ENCODE measurements at places on chromosomes 6 and 20. TPM values are rescaled to one million over a fixed set of nuclear protein-coding genes. Genes with fewer than 3 reads are reported as not detected.
A peak's percentile ranks its signal among the peaks of the same experiment; 100 is the strongest.

Gene CTAGE9
- not detected for total RNA-seq

Gene ARFGEF3
- 1.9 TPM for total RNA-seq

Gene BCAS1
- 0.98 TPM for total RNA-seq

DNA sequence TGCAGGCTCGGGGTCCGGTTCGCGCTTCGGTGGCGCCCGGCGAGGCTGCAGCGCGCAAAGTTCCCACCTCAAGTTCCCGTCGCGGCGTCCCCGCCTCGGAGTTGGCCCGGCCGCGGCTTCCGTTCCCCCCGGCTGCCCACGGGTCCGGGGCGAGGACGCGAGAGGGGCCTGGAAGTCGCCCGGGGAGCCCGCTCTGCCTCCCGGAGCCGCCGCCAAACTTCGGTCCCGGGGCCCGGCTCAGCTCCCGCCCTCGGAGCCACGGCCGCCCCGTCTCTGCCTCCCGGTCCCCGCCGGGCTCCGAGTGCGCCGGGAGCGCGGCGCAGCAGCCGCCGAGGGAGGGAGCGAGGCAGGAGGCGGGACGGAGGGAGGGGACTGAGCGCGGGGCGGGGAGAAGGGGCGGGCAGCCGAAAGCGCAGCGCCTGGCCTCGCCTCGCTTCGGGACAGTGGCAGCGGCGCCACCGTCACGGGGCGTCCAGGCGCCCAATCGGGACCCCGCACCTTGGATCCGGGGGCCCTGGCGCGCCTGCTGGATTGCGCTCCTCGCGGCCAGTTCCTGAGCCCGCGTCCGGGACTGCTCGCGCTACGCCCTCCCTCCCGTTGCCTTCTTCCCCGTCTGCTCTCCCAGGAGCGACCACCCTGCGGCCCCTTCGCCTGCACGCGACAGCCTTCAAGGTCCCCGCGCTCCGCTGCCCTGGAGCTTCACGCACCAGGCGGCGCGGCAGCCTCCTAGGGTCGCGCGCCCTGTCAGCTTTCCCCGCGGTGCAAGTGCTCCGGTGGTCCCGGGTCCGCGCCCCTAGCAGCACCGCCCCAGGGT is at the start of gene KCNG1:
KCNG1 (minus strand) TSS at position 305 of the 814 bp plus-strand sequence. CDS start 12,769 bp downstream, outside the sequence.
- H3K4me3 ChIP-seq: peak within 1 kb of the TSS; percentile 59
- no peaks in the 10 kb centered on the region for H3K36me3 ChIP-seq
- DNase-seq: peak; percentile 65
- H3K4me1 ChIP-seq: no peaks in the 10 kb centered on the region
- H3K27me3 ChIP-seq: no peaks in the 10 kb centered on the region
- no peak within 1 kb of the TSS for H3K27ac ChIP-seq

- H3K4me1 ChIP-seq: no peaks in the 10 kb centered on the region
- no peaks in the 10 kb centered on the region for H3K27me3 ChIP-seq
- H3K27ac ChIP-seq: no peak overlapping the region
- H3K4me3 ChIP-seq: no peak overlapping the region
- no peaks in the 10 kb centered on the region for H3K36me3 ChIP-seq
Measured at GRCh38 chr20:61772828-61773631, 292.7 kb downstream of the TAF4 start.

- no peak for DNase-seq
- H3K27ac ChIP-seq: no peak overlapping the region
- H3K4me3 ChIP-seq: no peak overlapping the region
- no peaks in the 10 kb centered on the region for H3K27me3 ChIP-seq
Measured at GRCh38 chr6:148157841-148158240, 184.8 kb upstream of the SASH1 start.

Gene HNF4A
- not detected for total RNA-seq

- no peaks in the 10 kb centered on the region for H3K4me1 ChIP-seq
- no peak overlapping the region for H3K27ac ChIP-seq
- no peak overlapping the region for H3K4me3 ChIP-seq
- H3K27me3 ChIP-seq: no peaks in the 10 kb centered on the region
Measured at GRCh38 chr20:22312744-22313346, 271.5 kb downstream of the FOXA2 start.

Gene GSTA1
- total RNA-seq: 2.0 TPM

DNA sequence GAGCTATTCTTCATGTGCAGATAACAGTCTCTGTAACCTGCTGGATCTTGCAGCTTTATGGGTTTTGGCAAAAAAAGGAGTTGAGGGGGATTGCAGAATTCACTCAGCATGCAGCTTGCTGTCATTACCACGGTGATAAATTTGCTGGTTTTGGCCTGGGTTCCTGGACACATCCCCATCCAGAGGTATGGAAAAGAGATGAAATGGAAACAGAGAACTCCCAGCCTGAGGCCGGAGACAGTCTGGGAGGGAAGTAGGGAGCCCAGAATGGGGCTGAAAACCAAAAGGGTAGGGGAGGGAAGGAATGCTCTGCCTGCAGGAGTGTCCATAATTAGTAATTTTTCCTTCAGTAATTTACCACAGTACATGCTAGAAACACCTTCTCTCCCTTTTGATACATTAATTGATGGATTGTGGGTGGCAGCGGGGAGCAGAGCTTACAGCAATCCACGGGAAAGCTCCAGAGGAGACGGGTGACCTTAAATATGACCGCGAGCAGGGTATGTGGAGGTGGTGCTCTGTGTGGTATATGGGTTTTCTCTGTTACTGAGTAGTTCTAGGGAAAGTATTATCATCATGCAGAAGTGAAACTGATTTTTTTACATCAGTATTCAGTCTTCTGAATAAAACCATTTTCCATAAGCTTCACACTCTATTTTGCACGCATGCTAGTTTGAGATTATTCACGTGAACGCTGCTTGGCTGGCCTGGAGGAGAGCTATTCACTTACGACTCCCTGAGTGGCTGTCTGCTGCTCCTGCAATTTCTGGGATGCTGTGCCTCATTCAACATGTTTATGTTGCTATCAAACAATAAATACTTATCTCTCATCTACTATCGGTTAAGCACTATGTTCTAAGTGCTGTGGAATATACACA is 66.3 kb upstream of the KCNK16 start:
- DNase-seq: no peak
- no peaks in the 10 kb centered on the region for H3K27me3 ChIP-seq
- H3K36me3 ChIP-seq: no peaks in the 10 kb centered on the region
- H3K4me3 ChIP-seq: no peak overlapping the region
- no peak overlapping the region for H3K27ac ChIP-seq

Gene TAAR6
- total RNA-seq: not detected

Gene NFKBIE
- 25.9 TPM for total RNA-seq

GRCh38 chr20:4885877-4886276 is 115.4 kb downstream of the SLC23A2 start:
- no peak for DNase-seq
- no peaks in the 10 kb centered on the region for H3K27me3 ChIP-seq
- no peaks in the 10 kb centered on the region for H3K36me3 ChIP-seq
- no peak overlapping the region for H3K4me3 ChIP-seq

DNA sequence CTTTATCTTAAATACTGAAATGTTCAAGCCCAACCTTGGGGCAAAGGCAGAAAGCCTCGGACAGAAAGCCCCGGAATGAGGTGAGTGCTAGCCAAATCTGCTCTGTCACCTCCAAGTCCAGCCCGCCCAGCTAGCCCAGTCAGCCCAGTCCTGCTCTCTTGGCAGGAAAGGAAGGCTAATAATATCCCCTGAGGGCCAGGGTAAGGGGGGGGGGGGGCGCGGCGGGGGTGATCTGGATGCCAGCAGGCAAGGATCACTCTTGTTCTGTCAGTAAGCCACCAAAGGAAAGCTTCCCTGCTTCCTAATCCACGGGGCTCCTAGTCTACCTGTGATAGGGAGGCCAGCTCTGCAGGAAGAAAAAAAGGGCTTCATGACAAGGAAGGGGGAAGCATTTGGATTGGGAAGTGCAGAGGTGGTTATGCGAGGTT is 1.1 kb downstream of the NDRG3 start:
- no peak for DNase-seq
- H3K4me1 ChIP-seq: peaks cover 5% of the 10 kb centered on the region
- no peaks in the 10 kb centered on the region for H3K36me3 ChIP-seq
- peak overlapping the region; percentile 45 for H3K27ac ChIP-seq

DNA sequence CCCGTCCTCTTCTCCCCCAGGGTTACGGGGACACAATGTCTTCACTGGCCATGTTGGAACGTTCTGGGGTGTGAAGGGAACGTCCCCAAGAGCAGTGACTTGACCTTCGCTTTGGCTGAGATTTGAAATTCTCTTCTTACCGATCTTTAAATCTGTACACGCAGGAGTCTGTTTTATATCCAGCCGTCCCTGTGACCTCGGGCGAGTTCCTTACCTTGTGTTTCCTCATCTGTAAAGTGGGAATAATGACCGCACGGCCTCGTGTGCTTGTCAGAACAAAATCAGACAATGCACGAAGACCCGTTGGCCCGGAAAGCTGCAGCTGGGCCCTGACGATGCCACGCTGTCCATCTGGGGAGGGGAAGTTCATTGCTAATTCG is 454.3 kb downstream of the PREX1 start:
- no peaks in the 10 kb centered on the region for H3K27me3 ChIP-seq
- no peaks in the 10 kb centered on the region for H3K4me1 ChIP-seq
- no peak overlapping the region for H3K4me3 ChIP-seq
- H3K36me3 ChIP-seq: no peaks in the 10 kb centered on the region

DNA sequence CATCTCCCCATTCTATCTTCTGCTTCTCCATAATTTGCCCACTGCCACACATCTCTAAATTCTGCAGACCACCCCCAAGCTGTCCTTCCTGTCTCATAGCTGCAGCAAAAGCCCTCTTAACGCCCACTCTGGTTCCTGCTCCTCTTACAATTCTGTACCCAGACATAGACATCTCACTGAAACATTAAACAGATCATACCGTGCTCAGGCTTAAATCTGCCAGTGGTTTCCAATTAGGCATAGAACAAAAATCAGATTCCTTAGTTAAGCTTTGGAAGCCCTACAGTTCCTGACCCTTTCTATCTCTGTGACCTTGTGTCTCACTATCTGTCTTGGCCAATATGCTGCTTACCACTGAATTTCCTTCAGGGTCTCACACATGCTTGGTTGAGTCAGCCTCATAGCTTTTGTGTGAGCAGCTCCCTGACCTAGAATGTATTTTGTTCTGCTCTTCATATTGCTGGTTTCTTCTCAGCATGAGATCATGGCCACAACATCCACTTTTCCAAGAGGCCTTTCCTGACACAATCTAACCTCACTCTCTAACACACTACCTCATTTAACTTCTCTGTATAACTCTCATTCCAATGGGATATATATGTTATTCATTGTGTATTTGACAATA is 749.7 kb downstream of the MAFB start:
- no peak for DNase-seq
- H3K27me3 ChIP-seq: no peaks in the 10 kb centered on the region
- no peaks in the 10 kb centered on the region for H3K4me1 ChIP-seq

DNA sequence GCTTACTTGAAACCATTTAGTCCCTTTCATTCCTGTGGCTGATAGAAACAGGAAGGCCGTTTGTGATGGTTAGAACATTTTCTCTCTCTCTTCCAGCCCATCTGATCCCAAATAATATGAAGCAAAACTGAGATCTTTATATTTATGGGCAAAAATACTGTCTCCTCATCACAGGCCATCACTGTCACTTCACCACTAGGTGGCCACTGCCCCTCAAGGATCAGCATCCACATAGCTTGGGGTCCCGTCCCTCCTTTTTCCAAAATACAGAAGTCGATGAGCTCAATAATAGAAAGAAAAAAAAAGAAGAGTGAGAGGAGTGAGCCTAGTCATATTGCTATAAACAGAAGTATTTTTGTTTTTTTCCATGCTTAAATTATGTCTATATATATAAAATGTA is 46.4 kb upstream of the LAMP5 start:
- H3K27ac ChIP-seq: no peak overlapping the region
- no peak overlapping the region for H3K4me3 ChIP-seq
- H3K36me3 ChIP-seq: no peaks in the 10 kb centered on the region

GRCh38 chr6:42269553-42269952 is 51.9 kb upstream of the MRPS10 start:
- no peaks in the 10 kb centered on the region for H3K36me3 ChIP-seq
- no peaks in the 10 kb centered on the region for H3K27me3 ChIP-seq
- H3K4me1 ChIP-seq: no peaks in the 10 kb centered on the region
- no peak overlapping the region for H3K27ac ChIP-seq
- H3K4me3 ChIP-seq: no peak overlapping the region
- DNase-seq: no peak

DNA sequence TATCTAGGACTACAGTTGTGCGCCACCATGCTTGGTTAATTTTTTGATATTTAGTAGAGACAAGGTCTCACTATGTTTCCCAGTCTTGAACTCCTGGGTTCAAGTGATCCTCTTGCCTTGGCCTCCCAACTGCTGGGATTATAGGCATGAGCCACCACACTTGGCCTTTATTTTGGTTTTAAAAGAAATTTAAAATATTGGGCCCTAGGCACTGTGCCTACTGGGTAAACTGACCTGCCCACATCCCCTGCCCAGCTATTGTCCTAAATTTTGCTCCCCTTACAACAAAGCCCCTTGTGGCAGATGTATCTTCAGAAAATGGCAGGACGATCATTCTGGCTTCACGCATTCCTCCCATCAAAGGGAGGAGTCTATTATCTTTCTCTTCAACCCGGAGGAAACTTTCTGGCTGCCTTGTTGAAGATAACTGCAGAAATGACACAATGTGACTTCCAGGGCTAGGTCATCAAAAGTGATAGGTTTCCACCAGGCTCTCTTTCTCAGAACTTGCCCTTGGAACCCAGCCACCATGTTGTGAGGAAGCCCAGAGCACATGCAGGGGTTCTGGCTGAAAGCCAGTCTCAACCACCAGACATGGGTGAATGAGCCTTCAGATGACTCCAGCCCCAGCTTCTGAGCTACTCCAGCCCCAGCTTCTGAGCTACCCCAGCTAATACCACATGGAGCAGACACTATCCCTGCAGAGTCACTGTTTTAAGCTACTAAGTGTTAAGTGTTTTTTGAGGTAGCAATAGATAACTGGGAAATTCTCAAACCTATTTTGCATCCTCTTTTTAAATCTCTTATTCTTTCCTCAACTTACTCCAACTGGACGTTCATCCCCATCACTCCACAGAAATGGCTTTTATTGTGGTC is 4.6 kb upstream of the GUCA1B start:
- no peak overlapping the region for H3K4me3 ChIP-seq
- no peaks in the 10 kb centered on the region for H3K27me3 ChIP-seq
- DNase-seq: no peak
- no peak overlapping the region for H3K27ac ChIP-seq
